ENCODE measurements at places on chromosomes 16 and 17.

- no peak for DNase-seq
Observed at GRCh38 chr17:81328978-81329926, 34.1 kb upstream of the SLC38A10 start.

GRCh38 chr17:17587614-17588337 is 3.7 kb downstream of the PEMT start:
- DNase-seq = no peak

DNA sequence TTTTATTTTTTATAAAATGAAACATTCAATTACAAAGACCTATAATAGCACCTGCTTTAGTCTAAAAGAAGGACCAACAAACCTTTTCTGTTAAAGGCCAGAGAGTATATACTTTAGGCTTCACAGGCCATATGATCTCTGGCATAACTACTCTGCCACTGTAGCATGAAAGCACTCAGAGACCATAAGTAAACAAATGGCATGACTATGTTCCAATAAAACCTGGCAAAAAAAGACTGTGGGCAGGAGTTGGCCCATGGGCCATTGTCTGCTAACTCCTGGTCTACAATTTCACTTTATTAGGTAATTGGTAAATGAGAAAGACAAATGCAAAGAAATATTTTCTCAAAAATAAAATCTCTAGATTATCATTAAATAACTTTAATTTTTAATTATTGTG is 14.9 kb downstream of the CEP112 start:
- DNase-seq = no peak

DNA sequence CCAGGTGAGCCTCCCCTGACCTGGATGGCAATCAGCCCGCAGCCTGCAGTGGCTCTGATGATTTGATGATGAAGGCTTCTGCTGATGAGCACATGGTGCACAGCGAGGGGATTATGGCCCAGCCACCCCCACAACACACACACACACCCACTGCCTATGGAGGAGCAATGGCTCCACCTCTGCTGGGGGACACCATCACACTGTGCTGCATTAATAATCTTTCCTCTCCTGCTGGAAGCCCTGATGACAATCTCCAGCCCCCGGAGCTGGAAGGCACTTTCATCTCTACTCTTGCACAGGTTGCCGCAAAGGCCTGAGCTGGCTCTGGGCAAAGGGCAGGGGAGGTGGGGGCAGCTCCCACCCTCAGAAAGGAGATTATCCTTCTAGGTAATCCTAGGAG is 79.9 kb downstream of the PLXDC1 start:
- DNase-seq = no peak

GRCh38 chr16:30353438-30354129 is 1.5 kb downstream of the CD2BP2 start:
- DNase-seq = no peak

- no peak for DNase-seq
Observed at GRCh38 chr16:49405530-49405929, 31.9 kb downstream of the C16orf78 start.

DNA sequence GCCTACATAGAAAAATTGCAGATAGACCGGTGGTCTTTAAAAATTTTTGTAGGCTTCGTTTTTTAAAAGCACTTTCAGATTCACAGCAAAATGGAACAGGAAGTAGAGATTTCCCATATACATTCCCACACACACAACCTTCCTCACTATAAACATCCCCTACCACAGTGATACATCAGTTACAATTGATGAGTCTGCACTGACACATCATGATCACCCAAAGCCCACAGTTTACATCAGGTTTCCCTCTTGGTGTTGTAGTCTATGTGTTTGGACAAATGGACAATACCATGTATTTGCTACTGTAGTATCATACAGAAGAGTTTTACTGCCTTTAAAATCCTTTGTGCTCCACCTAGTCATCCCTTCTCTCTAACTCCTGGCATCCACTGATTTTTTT is 113.9 kb upstream of the ADAMTS18 start:
- no peak for DNase-seq

- DNase-seq = no peak
Observed at GRCh38 chr17:38978180-38978579, 11.0 kb upstream of the FBXO47 start.

- DNase-seq = no peak
Observed at GRCh38 chr17:15239491-15239890, 25.6 kb downstream of the PMP22 start.

DNA sequence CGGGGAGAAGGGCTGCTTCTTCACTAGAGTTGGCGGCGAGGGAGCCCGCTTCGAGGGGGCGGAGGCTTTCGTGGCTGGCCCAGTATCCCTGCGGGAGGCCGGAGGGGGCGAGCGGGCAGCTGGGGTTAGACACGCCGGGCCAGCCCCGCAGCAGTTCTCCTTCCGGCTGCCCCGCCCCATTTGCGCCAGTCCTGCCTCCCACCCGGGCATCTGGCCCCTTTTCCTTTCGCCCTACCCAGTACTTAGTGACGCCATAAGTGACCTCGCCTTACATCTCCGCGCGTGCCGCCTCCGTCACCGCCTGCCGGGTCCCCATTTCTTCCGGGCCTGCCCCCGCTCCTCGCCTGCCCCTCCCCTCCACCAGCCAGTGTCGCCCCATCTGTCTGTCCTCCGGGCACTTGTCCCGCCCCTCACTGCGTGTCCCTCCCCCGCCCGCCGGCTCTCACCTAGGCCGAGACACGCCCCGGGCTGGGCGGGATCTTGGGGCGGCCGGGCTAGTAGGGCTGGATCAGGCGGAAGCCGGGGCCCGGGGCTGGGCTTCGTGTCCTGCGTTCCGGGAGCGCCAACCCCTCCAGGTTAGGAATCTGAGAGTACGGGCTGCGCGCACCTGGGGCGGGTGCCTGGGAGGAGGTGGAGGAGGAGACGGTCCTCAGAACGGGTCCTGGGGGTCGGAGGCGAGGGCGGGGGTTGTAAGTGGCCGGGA is 14.3 kb downstream of the SPATA32 start:
- DNase-seq = peak; percentile 74

GRCh38 chr17:9239793-9240658 is 218.7 kb downstream of the NTN1 start:
- no peak for DNase-seq

GRCh38 chr16:50996830-50997186 is 154.3 kb downstream of the SALL1 start:
- DNase-seq = no peak

GRCh38 chr17:63780507-63780906 is 6.5 kb downstream of the DDX42 start:
- no peak for DNase-seq

DNA sequence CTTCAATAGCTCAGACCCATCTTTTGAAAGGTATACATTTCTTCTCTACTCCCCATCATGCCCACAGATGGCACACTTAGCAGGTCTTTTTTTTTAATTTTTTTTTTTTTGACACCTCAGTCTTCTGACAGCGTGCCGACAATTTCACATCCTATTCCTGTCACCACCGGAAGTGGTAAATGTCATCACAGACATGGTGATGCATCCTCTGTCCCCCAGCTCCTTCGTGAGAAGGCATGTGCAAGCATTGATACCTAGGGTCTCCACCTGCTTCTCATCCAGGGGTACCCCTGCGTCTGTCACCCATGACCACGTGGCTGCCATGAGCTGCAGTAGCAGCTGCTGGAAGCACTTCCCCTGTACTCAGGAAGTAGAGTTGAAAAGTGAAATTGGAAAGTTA is 35.6 kb downstream of the ELAC2 start:
- no peak for DNase-seq

DNA sequence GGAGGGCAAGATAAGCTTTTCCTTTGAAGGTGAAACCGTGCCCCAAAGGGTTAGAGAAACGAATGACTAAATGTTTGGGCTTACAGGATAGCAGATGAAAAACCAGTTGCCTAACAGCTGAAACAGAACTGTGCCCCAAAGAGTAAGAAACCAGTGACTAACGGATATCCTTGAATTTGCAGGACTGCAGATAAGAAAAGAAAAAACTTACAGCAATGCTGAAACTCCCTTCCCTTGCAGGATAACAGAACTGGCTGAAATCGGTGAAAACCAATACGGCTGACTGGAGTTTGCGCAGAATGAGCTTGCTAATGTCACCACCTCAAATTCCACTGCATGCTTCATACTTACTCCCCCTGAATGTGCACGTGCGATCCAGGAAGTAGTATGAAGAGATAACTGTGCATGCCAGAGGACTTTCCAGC is 175.2 kb upstream of the NLRP1 start:
- no peak for DNase-seq

DNA sequence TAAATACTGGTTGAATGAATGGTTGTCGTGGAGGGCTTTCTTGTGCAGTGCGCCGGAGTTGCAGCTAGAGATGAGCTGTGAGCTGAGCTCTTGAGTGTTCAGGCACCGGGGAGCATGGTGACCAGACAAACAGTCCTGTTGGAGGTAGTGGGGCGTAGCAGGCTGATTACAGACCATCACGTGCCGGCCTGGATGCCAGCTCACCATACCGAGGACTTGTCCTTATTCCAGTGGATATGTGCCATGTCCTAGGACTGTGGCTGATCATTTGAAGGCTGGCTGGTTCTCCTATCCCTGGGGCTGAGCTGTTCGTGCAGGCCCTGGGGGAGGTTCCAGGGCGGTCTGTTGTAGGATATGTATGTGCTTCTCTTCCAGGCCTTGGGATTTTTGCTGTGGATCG is 60.0 kb downstream of the ABCC1 start:
- no peak for DNase-seq
